Stimulated activated CD8-positive, alpha-beta memory T cell treated with anti-CD3 and anti-CD28 coated beads, Interleukin-4, amount 100 ng/mL, for 1 hour (primary cell): ENCODE measurements at places on chromosomes 4 and X.

GRCh38 chrX:153158319-153158718, 20.8 kb upstream of the MAGEA1 start:
- DNase-seq, result no peak

- no peak for DNase-seq
Observed at GRCh38 chrX:15882704-15883539, 28.3 kb upstream of the AP1S2 start.

GRCh38 chr4:5366421-5366820, 315.1 kb downstream of the STK32B start:
- no peak for DNase-seq

DNA sequence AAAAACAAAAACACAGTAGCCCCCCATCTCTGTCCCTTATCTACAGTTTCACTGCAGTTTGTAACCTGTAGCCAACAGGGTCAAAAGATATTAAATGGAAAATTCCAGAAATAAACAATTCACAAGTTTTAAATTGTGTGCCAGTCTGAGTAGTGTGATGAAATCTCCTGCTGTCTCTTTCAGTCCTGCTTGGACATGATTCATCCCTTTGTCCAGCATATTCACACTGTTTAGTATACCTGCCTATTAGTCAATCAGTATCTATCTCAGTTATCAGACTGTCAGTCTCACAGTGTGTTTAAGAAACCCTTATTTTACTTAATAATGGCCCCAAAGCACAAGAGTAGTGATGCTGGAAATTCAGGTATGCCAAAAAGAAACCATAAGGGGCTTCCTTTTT, 21.9 kb downstream of the CNOT6L start:
- no peak for DNase-seq

DNA sequence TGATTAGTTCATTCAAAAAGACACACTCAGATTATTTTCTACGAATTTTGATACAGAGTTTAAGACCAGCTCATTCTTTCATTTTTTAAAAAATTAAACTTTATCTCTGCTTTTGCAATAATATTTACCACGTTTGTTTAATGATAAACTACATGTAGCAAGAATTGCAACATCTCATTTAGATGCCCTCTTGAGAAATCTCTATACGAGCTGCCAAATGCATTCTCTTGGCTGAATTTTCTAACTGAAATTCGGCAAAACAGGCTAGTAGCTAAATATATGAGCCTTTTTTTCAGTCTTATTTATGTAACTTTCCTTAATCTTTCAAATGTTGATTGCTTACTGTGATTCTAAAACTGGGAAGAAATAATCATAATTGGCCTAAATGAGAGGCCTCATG, 2.1 kb upstream of the GC start:
- DNase-seq, result no peak
